ENCODE measurements at places on chromosomes 1 and 21. TPM values are rescaled to one million over a fixed set of nuclear protein-coding genes. Genes with fewer than 3 reads are reported as not detected.

Gene PHGDH
- 3.8 TPM for polyA plus RNA-seq

GRCh38 chr21:44919111-44919912, 1.4 kb downstream of the ITGB2 start:
- DNase-seq = peak; percentile 78

Gene CR1L
- not detected for polyA plus RNA-seq

Gene LCA5L
- polyA plus RNA-seq = not detected

DNA sequence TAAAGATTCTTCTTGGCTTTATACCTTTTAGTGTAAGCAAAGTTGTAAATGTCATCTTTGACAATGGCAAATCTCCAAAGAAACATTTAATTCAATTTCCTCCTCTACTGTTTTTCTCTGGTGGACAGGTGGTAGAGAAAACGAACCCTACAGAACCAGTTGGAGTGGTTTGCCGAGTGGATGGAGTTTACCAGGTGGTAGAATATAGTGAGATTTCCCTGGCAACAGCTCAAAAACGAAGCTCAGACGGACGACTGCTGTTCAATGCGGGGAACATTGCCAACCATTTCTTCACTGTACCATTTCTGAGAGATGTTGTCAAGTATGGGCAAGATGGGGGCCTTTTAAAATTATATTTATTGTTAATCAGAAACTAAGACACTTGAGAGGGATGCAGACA, 25.8 kb downstream of the UAP1 start:
- DNase-seq = no peak

- no peak for DNase-seq
Observed at GRCh38 chr1:111202707-111203623, 2.5 kb upstream of the DENND2D start.

Gene HES3
- not detected for polyA plus RNA-seq

Gene SLC9C2
- not detected for polyA plus RNA-seq

Gene CYYR1
- polyA plus RNA-seq = not detected

Gene TMEM222
- 69.8 TPM for polyA plus RNA-seq

Gene BTBD8
- polyA plus RNA-seq = 2.3 TPM

DNA sequence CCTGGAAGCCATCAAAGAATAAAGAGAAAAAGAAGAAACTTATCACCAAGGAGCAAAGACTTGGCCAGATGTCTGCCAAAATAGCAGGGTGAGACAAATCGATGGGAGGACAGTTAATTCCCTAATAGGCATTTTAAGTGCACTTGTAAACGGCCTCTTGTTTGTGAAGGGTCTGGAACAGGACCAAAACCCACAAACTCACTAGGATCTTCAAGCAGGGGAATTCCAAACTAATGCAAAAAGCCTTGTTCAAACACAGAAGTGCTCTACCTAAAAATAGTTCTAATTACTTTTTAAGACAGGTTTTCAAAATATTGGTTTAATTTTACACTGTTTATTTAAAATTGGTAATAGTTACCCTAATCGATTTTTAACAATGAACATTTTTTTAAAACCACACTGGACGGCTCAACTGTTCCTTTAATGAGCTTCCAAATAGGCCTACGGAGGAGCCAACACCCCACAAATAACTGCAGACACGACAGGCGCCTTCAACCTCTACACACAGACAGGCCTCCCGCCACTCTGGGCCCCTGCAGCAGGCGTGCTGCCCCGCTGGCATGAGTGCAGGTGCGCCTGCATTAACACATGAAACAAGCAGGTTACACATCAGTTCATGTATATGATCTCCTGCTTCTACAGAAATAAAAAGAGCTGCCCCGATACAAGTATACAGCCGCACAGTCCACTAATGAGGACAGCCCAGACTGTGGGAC, 15.8 kb downstream of the UBE2G2 start:
- no peak for DNase-seq

DNA sequence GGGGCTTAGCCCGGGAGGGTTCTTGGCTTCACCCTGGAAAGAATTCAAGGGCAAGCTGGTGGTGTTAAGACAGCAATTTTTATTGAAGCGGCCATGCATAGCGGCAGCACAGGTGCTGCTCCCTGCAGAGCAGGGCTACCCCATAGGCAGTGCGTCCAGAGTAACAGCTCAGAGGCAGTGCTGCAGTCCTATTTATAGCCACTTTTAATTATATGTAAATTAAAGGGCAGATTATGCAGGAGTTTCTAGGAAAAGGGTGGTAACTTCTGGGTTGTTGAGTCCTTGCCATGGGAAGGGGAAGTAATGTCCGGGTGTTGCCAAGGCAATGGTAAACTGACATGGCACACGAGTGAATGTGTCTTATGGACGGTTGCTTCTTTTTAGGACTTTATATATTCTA, 57.0 kb downstream of the VPS26C start:
- no peak for DNase-seq

DNA sequence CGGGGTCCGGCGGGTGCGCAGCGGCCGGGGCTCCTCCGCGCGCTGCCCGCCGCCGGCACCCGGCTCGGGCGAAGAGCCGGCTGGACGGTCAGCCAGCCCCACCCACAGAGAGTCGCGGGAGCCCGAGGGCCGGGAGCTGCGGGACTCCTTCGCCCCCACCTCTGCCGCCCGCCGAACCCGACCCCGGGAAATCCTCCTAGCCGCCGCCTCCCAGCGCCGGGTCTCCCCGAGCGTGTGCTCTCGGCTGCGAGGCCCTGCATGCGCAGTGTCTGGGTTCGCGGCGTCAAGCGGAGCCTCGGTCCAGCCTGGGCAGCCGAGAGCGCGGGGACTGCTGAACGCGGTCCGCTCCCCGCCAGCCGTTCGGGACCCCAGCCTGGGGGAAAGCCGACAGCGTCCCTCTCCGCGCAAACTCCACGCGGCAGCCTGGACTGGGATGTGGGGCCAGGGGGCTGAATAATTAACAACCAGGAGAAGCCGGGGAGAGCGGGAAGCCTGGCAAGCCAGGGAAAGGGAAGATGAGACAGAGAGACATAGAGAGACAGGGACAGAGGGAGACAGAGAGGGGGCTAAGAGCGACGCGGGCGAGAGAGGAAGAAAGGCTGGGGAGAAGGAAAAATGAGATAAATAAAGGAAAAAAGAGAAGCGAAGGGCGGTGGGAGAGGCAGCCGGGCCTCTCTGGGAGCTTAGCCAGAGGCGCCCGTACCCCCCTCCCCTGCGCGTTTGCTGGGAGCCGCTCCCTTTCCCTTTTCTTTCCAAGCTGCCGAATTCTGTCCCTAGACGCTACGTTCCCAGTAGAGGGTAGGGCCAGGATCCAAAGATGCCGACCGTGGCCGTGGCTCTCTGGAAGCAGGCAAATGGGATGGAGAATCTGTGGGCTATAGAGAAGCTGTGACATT, 64.2 kb downstream of the MEF2D start:
- no peak for DNase-seq

Gene DNAH14
- 2.3 TPM for polyA plus RNA-seq

GRCh38 chr1:155091071-155092051, 12.7 kb downstream of the EFNA3 start:
- DNase-seq = peak; percentile 68

GRCh38 chr1:187203257-187203656, 374.5 kb downstream of the PLA2G4A start:
- DNase-seq = no peak

DNA sequence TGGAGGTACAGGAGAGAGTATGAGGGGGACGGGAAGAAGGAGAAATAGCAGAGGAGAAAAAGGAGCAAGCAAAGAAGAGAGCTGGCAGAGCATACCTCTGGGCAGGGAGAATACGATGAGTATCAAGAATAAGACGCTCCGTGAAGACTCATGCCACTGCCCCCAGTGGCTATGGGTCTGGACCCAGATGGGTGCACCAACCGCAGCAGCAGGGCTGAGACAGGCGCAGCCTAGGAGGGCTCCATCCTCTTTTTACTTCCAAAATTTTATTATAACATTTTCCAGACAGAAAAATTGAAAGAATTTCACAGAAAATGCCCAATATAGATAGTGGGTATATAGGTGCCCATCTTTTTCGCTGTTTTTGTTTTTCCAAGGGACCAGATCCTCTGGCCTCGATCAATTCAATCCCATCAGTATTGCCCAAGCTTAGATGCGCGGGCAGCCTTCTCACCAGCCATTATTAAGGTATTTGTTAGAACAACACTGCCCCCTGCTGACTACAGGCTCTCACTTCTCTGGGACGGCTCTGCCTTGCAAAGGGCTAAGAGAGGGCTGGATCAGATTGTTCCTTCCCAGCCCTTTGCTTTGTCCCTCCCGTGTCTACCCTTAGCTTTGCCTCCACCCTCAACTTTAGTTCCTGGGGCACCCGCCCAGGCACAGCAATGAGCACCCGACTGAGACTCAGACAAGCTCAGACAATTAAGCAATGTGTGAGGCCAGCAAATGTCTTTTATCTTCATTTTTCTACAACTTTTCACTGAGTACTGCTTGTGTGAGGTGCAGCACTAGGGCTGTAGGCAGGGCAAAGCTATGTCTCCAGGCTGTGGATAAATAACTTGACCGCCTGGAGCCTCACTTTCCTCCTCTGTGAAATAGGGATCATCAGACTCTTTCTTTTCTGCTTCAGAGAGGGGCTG, 17.5 kb upstream of the CAMK1G start:
- peak; percentile 53 for DNase-seq

GRCh38 chr1:101816262-101816661, 180.5 kb downstream of the OLFM3 start:
- DNase-seq = no peak

GRCh38 chr1:155175281-155175926, 1.8 kb downstream of the TRIM46 start:
- no peak for DNase-seq

Gene OR2T11
- polyA plus RNA-seq = not detected

DNA sequence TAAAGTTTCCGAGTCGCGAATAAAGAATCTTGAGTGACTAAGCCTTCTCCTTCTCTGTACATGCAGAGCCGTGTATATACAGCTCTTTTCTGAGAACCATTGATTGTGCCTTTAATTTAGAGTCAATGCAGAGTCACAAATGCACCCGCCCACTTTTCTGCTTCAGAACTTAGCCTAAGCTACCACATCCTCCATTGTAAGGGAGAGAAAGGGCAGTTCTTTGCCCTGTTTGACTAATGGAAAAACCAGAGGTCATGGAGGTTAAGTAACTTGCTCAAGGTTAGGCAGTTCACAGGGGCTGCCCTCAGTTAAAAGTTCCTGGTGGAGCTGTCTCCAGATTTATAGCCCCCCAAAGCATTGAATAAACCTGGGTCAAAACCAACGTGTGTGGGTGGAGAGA, 139.6 kb downstream of the TOMM20 start:
- no peak for DNase-seq

DNA sequence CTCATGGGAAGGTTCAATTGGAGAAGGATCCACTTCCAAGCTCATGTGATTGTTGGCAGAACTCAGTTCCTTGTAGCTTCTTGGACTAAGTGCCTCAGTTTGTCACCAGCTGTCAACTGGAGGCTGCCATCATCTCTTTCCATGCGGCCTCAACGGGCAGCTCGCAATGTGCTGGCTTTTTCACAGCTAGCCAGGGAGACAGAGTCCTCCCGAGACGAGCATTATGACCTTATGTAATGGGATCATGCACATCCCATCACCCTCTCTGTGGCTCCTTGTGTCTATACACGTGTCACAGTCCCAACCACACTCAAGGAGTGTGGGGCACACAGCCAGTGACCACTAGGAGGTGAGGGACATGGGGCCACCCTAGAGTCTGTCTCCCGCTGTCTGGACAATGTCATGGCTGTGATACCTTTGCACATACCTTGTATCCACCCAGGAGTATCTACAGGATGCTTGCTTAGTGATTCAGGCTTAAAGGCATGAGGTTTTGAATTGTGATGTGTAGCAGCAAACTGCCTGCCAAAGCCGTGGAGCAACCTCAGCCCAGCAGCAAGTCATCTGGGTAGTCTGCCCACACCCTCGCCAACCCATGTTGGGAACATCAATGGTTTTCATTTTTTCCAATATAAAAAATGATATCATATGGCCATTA, 3.9 kb upstream of the KRTAP10-6 start:
- DNase-seq = no peak

Gene FAM78B
- polyA plus RNA-seq = not detected

DNA sequence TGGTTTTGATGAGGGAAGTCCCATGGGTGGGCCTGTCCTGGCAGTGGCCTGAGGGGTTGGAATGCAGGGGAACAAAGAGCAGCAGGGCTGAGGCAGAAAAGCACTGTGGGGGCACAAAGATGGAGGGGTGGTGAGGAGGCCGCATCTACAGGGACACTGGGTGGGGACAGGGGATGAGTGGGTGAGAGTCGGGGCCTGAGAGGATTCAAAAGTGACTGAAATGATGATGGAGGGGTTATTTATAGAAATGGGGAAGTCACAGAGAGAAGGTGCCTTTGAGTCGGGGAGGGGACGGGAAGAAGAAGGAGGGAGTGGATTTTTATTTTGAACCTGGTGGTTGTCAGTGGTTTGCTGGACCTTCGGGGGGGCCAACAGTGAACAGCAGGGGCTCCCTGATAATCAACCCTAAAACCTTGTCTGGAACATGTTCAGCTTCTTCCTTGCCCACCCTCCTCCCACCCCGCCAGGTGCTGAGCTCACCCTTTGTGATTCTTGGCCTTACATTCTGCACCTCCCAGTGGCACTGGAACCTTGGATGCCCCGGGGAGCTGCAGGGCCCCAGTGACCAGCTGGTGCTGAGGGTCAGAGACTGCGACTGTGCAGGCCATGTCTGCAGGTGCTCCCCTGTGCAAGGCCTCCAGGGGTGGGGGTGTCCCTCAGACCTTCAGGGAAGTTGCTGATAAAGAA, 42.9 kb downstream of the IER5 start:
- DNase-seq = no peak

Gene PCSK9
- not detected for polyA plus RNA-seq

- DNase-seq = no peak
Observed at GRCh38 chr1:37433171-37433570, 41.2 kb upstream of the ZC3H12A start.

Gene NFASC
- polyA plus RNA-seq = not detected

DNA sequence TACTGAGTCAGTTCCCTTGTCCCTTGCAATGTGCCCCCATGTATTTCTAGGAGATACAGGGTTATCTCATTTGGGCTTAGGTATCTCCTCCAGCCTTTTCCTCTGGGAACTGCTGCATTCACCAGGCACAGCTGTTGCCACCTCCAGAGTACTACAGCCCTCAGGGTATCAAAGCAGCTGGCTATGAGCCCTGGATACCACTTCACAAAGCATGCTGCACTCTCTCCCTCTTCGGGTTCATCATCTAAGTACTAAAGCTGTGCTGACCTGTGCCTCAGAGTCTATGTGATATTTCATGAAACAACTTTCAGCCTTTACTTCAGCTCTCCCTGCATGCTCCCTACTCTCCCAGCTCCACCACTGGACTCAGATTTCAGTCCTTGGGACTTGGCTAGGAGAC, 62.3 kb downstream of the CCDC185 start:
- no peak for DNase-seq

- DNase-seq = no peak
Observed at GRCh38 chr1:63403386-63403785, 36.0 kb downstream of the ALG6 start.

DNA sequence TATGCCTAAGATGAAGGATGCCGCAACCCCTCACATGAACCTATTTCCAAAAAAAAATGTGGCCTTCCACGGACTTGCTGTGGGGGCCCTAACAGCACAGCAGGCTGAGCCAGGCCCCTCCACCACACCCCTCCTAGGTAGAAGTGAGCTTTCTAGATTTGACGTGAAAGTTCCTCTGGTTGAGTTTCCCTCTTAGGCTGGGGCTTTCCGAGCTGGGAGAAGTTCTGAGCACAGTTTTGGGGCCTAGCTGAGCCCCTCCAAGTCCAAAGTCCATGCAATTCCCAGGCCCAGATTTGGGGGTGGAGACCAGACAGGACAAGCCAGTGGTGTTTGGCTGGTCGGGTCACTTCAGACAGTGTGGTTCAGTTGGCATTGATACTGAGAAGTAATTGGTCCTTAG, 13.8 kb upstream of the PHLDA3 start:
- DNase-seq = no peak

- DNase-seq = no peak
Observed at GRCh38 chr1:26863685-26864077, 732 bp downstream of the SFN start.
